ENCODE measurements at places on chromosomes 12 and 14. TPM values are rescaled to one million over a fixed set of nuclear protein-coding genes. Genes with fewer than 3 reads are reported as not detected.

The ESRRB gene
- total RNA-seq, result under 0.01 TPM

The ACSM4 gene
- total RNA-seq, result not detected

The TCL1B gene
- not detected for total RNA-seq

The CLEC6A gene
- not detected for total RNA-seq

The OSGEP gene
- 26.3 TPM for total RNA-seq

The KRT72 gene
- total RNA-seq, result not detected

The AP5M1 gene
- total RNA-seq, result 12.1 TPM

The CRIP2 gene
- total RNA-seq, result 26.7 TPM

The GALNT8 gene
- total RNA-seq, result 0.17 TPM

The CCND2 gene
- total RNA-seq, result 14.9 TPM

The GALNT9 gene
- total RNA-seq, result 0.95 TPM

The MYL6B gene
- total RNA-seq, result 137 TPM

The RASAL1 gene
- not detected for total RNA-seq

The TPH2 gene
- under 0.01 TPM for total RNA-seq

The CFAP54 gene
- 0.86 TPM for total RNA-seq

The EEA1 gene
- total RNA-seq, result 12.3 TPM

The CLEC4C gene
- not detected for total RNA-seq

The TMEM63C gene
- 0.32 TPM for total RNA-seq

The KLHL33 gene
- 0.60 TPM for total RNA-seq

The SDR9C7 gene
- not detected for total RNA-seq

The CELA1 gene
- total RNA-seq, result not detected

The RNU4-1 gene
- 1,049 TPM for total RNA-seq

The STYK1 gene
- 0.16 TPM for total RNA-seq

The CCDC196 gene
- not detected for total RNA-seq

The BDKRB1 gene
- total RNA-seq, result 13.4 TPM
